Activated CD4-positive, alpha-beta memory T cell treated with anti-CD3 and anti-CD28 coated beads for 36 hours (primary cell): ENCODE measurements at places on chromosomes 5 and 9. TPM values are rescaled to one million over a fixed set of nuclear protein-coding genes. Genes with fewer than 3 reads are reported as not detected.

Gene ZNF462
- total RNA-seq = 0.64 TPM

Gene C9orf153
- 0.26 TPM for total RNA-seq

Gene FREM1
- not detected for total RNA-seq

- peak overlapping the region; percentile 79 for H3K27ac ChIP-seq
- H3K36me3 ChIP-seq = peaks cover 42% of the 10 kb centered on the region
- peak; percentile 73 for DNase-seq
- H3K4me1 ChIP-seq = peaks cover 57% of the 10 kb centered on the region
- no peaks in the 10 kb centered on the region for H3K27me3 ChIP-seq
These were observed 81.3 kb downstream of the STK10 start for GRCh38 chr5:172106511-172107356.

- H3K27me3 ChIP-seq = no peaks in the 10 kb centered on the region
- H3K27ac ChIP-seq = no peak overlapping the region
- no peak overlapping the region for H3K4me3 ChIP-seq
- H3K36me3 ChIP-seq = no peaks in the 10 kb centered on the region
- H3K4me1 ChIP-seq = peaks cover 24% of the 10 kb centered on the region
These were observed 6.1 kb upstream of the TOPORS start for GRCh38 chr9:32558408-32558934.

DNA sequence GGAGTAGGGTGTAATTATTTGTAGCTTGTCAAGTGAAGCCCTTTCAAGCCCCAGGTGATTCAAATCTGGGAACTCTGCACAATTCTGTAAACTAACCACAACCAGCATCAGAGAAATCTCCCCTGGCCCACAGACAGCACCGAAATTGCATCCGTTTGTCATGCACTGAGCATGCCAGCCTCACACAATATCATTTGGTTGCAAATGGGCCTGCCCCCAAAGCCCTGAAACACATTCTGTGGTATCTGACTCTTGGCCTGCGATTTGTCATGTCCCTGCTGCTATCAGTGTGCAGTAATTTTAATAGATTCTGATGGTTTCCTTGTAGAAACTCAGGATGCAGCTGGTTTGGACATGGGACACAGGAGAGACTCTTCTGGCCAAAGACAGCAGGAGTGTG is 35.3 kb downstream of the SNX24 start:
- H3K4me1 ChIP-seq = peaks cover 5% of the 10 kb centered on the region
- peak; percentile 49 for DNase-seq
- H3K4me3 ChIP-seq = no peak overlapping the region
- H3K27me3 ChIP-seq = no peaks in the 10 kb centered on the region
- no peak overlapping the region for H3K27ac ChIP-seq

GRCh38 chr5:56900858-56901578 is 8.4 kb upstream of the SETD9 start:
- H3K4me3 ChIP-seq = no peak overlapping the region
- no peaks in the 10 kb centered on the region for H3K27me3 ChIP-seq
- H3K27ac ChIP-seq = no peak overlapping the region
- no peaks in the 10 kb centered on the region for H3K36me3 ChIP-seq
- peaks cover 5% of the 10 kb centered on the region for H3K4me1 ChIP-seq
